ENCODE measurements at places on chromosomes 11 and 22.

GRCh38 chr11:118283037-118283636 lies 19.0 kb upstream of the MPZL2 start:
- DNase-seq: no peak

DNA sequence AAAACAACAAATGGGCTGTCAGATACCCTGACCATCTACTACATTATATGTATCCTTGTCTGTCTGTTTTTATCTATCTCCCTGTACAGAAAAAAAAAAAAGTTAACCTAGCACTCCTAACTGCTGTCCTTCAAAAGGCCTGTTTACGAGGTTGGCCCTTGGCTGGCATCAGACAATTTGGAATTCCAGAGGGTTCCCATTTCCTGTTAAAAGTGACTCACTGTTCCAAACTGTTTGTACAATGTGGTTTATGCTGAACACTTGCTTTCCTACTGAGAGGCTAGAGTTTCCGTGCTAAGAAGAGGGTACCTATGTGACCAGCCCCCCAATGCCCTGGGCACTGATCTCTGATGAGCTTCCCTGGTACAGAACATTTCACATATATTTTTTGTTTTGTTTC lies 65.9 kb upstream of the HMGXB4 start:
- DNase-seq: no peak

GRCh38 chr11:92867913-92868619 lies 101.4 kb upstream of the MTNR1B start:
- no peak for DNase-seq

DNA sequence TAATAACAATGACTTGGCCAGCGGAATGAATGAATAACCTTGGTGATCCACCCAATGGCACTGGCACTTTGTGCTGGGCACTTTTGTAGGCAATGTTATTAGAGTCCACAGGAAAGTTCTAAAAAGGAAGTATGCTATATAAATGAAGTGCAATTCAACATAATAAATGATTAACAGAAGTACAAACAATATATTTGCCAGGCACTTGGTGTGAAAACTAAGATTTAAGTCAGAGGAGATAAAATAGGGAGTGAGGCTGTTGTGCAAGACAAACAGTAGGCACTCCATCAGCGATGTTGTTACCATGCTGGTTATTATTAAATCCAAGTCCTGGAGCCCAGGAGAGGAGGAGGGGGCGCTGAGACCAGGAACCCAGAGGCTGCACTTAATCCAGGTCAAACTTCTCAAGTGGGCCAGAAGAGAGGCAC lies 173.8 kb downstream of the LARGE1 start:
- no peak for DNase-seq

DNA sequence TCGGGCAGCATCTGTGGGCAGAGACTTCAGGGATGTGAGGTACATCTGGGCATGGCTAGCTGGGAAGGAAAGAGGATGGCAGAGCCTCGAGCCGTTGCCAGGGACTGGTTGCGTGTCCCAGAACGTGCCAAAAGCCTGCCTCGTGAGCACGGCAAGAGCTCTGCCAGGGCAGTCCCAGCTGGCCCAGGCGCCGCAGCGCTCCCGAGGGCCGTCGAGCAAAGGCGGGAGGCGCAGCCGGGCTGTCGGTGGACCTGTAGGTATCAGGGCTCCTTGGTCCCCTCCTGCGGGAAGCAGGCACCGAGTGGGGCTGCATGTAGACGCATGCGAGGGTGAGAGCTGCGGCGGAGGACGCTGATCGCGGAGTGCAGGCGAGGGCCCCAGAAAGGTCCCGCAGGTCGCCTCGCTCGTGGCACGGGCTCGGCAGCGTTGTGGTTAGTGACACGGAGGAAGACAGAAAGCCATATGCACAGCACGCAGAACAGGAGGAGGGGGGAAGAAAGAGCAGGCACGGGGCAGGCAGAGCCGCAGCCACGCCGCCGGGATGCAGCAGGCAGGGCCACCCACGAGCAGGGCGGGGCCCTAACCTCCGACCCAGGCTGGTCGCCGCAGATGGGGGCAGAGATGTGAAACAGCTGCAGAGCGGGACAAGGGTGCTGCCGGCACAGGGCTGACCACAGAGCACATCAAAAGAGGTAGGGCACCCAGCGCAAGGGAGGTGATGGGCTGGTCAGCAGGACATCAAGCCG lies 18.0 kb downstream of the LSP1 start:
- peak; percentile 37 for DNase-seq

DNA sequence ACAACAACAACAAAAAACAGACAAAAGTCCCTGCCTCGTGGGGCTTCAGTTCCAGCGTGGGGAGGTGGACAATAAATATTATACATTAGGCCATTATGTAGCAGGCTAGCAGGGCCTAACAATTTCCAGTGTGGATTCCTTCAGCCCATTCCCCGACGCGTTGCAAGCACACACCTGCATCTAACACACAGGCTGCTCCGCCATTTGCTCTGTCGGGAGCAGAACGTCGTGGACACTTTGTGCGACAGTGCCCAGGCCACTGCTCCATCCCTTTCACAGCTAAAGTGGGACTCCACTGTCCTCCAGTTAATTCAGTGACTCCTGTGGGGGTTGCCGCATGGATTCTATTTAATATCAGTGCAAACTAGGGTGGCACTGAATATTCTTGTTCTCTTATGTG lies 10.9 kb upstream of the FGF3 start:
- DNase-seq: no peak

DNA sequence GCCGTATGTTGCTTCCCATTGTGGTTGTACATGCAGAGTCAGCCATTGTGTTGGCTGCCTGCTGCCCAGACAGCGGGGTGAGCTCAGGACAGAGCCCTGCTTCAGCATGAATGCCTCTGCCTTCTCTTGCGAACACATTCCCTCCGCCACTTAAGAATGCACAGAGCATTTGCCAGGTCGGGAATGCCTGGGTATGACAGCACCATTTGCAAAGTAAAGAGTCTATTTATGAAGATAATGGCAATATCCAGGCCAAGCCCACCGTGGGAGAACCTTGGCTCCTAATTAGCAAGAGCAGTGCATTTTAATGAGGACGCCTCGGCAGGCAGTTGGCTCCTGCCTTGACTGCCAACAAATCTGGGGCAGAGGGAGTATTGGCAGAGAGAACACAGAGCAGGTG lies 62.5 kb upstream of the SORL1 start:
- DNase-seq: no peak

- no peak for DNase-seq
These were observed 4.1 kb downstream of the PRG2 start for GRCh38 chr11:57386178-57386940.

DNA sequence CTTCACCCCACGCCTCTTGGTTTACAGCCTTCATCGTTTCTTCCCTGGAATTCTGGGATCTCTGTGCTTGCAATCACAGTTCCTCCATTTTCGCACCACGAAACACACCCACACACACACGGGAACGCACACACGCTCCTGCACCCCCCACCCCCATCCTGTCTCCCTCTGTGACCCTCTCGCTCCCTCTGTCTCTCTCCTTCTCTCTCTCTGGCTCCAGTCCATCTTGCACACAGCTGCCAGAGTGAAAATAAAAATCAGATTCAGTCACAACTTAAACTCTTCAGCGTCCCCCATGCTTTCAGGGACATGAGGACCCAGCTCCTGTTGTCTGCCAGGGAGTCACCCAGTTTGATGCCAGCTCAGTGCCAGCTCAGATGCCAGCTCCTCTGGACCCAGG lies 3.0 kb downstream of the GAL start:
- no peak for DNase-seq

DNA sequence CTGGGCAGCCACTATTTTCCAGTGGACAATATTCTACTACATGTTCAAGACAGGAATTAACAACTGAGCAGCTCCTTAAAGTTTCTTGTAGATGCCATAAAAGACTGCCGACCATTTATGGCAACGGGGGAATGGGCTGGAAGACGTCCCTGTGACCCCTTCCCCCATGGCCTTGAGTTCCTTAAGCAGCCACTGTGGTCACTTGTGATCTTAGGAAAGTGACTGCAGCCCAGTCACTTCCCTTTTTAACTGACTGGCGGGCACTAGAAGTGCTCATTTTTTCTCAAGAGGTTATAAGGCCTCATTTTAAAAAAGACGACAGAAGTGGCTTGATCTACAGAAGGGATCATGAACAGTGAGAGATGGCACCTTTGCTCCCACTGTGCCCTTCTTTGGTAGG lies 153.2 kb upstream of the NARS2 start:
- no peak for DNase-seq

- no peak for DNase-seq
These were observed 6.5 kb downstream of the OR4D6 start for GRCh38 chr11:59463190-59463641.

GRCh38 chr11:17738151-17738973 lies 3.8 kb downstream of the KCNC1 start:
- DNase-seq: no peak

DNA sequence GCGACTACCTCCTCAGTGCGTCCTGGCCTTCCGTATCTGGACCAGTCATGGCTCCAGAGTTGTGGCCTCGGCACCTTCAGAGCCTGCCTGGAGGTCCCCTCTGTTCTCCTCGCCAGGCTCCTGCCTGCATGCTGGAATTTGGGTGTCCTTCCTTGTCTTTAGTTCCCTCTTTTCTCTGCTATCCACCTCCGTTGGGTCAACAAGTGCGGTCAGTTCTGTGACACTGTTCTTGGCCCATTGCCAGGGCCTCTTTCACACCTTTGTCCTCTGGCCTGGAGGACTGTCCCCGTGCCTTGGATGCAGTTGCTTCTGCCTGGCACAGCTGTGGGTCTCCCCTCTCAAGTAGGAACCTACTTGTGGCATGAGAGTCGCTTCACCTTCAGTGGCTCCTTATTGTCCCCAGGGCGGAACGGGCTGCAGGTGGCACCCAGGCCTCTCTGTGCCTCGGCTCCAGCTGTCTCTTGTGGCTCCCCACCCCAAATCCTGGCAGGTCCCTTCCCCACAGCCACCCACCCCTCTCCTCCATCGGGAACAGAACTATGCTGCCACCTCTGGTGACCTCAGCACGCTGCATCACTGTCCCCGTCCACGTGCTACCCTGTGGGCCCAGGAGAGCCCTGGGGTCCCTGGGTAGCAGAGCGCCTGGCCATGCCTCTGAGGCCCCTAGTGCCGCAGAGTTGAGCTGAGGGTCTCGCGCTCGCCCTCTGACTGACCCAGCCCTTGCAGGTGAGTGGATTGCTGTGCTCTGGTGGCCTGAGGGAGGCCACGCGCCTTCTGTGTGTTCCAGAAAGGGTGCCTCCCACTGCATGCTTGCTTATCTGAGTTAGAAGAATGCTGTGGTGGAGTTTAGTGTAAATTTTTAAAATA lies 4.7 kb downstream of the DGCR8 start:
- DNase-seq: no peak

GRCh38 chr11:76293189-76293631 lies 86.9 kb upstream of the WNT11 start:
- DNase-seq: no peak

- no peak for DNase-seq
These were observed 143.8 kb downstream of the ST3GAL4 start for GRCh38 chr11:126499131-126499752.

DNA sequence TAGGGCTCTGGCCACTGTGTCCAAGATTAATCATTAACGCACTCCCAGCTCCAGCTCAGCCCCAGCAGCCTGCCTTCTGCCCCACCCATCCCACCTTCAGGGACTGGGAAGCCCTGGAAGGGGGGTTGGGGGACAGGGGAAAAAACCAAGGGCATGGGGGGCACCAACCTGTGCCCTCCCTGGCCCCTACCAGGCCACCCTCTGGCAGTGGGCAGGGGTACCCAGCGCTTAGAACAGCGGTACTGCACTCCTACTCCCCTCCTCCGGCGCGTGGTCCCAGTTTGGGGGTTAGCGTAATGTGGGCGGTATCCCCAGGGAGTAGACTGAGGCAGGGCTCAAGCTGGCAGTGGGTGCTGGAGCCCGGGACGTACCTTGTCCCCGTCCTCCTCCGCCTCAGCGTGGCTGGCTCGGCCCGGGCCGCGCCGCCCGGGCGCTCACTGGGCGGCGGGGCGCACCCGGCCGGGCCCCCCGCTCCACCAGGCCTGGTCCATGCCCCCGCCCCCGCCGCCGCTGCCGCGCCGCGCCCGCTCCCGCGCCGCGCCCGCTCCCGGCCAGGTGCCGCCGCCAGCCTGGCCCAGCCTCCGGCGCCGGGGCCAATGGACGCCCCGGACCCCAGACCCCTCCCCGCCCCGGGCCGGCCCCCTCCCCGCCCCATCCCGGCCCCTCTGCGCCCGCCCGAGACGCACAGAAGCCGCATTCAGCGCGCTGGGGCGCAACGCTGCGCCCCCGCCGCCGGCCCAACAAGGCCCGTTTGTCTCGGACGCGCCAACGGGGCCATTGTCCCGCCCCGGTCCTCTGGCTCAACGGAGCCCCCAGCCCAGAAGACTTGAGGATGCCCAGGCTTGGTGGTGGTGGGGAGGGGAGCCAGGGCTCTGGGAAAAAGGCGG lies at the start of gene GAL3ST1:
Gene GAL3ST1, minus strand, starts transcription at position 571 of the 887 bp plus-strand sequence. CDS start 17,273 bp downstream, outside the sequence.
- DNase-seq: no peak

- DNase-seq: no peak
These were observed 1.4 kb upstream of the MADD start for GRCh38 chr11:47268448-47269001.

DNA sequence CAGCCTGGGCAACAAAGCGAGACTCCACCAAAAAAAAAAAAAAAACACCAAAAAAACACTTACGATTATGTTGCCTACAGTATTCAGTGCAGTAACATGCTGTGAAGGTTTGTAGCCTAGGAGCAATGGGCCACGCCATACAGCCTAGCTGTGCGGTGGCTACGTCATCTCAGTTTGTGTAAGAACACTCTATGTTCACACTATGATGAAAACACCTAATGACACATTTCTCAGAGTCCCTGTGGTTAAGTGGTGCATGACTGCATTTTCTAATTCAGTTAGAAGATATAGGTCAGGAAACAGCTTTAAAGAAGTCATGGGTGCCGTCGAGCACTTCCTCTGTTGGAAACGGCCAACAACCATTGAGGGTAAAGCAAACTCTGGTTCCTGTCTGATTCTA lies 75.7 kb upstream of the ANO1 start:
- no peak for DNase-seq

DNA sequence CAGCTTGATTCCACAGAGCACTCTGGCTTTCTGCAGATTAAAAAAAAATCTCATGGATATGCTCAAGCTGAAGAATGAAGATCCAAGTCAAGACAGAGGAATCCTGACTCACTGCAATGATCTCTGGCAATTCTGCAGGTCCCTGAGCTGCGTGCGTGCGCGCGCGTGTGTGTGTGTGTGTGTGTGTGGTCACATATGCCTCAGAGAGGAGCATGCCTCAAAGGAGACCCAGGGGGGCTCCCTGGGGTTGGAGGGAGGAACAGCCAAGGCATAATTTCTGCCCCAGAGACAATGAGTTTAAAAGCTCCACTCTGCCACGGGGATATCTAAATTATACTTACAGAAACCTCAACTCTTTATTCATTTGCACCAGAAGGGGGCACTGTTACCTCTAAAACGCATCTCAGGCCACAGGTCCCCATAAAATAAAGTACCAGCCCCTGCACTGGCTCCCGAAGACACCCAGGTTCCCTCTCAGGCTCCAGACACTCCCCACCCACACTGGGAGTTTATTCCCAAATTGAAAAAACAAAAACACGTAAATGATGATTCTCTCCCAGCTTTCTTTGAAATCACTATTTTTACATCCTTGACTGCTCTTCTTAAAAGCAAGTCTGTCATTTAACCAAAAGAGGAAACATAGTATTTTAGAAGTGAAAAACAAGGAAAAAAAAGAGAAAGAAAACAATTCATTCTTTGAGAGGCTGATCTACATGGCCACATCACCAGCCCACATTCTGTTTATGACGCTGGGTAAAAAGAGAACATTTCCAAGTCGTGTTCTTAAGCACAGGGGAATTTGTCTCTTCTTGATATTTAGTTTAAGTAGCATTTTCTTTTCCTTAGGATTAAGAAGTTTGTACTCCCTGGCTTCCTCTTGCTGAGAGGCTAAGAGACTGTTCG lies 401.0 kb downstream of the LARGE1 start:
- peak; percentile 12 for DNase-seq

- no peak for DNase-seq
These were observed 8.6 kb upstream of the GNAZ start for GRCh38 chr22:23061471-23062280.
